Fibroblast of skin of scalp (primary cell): ENCODE measurements at places on chromosomes 1 and 21.

DNA sequence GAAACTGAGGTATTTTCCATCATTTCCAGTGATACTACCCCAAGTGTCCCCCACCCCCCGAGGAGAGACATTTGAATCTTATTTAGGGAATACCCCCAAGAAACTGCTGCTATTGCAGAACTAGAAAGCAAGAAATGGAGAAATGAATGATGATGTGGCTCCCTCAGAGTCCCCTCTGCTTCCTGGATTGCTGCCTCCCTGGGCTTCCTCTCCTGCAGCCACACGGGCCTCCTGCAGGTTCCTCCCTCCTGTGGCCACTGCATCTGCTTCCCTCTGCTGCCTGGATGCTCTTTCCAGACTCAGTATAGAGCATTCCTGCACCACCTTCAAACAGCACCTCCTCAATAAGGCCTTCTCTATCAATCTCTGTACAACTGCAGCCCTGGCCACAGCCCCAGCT, 69.3 kb downstream of the SLC25A24 start:
- DNase-seq: no peak

- no peak for DNase-seq
Measured at GRCh38 chr1:14090531-14090930, 390.5 kb downstream of the PRDM2 start.

GRCh38 chr1:93344886-93345632, 648 bp upstream of the DR1 start:
- no peak for DNase-seq

DNA sequence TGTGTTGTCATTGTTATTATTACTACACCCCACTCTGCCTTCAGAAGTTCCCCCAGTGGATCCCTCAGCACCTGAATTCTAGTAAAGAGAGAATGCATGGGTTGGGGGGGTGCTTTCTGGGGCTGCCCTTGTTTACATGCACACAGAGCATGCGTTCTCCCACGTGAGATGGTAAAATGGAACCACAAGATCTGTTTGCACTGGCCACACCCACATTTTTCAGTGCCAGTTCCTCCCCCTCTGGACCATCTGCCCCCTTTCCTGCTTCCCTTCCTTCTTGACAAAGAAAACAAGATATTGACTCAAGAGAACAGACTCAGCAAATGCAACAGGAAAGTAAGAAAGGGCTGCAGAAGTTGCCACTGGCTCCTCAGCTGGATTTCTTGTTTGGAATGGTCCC, 8.9 kb downstream of the SLC6A17 start:
- no peak for DNase-seq

GRCh38 chr1:159880430-159880829, 18.0 kb upstream of the VSIG8 start:
- no peak for DNase-seq

GRCh38 chr21:15809065-15809464, 79.3 kb downstream of the USP25 start:
- DNase-seq: peak; percentile 5

DNA sequence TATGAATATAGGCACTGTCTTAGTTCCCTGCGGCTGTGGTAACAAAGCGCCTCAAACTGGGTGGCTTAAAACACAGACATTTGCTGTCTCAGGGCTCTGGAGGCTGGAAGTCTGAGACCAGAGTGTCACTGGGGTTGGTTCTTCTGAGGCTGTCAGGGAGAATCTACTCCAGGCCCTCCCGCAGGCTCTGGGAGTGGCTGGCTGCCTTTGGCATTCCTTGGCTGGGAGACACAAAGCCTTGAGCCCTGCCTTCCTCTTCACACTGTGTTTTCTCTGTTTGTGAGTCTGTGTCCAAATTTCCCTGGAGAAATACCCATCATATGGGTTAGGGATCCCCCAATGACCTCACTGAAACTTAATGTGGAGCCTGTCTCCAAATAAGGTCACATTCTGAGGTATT, 38.5 kb downstream of the B3GALT5 start:
- peak; percentile 89 for DNase-seq

- DNase-seq: peak; percentile 53
Measured at GRCh38 chr21:36854391-36854790, 112.1 kb downstream of the HLCS start.

GRCh38 chr1:240139511-240139910, 47.8 kb downstream of the FMN2 start:
- DNase-seq: no peak

DNA sequence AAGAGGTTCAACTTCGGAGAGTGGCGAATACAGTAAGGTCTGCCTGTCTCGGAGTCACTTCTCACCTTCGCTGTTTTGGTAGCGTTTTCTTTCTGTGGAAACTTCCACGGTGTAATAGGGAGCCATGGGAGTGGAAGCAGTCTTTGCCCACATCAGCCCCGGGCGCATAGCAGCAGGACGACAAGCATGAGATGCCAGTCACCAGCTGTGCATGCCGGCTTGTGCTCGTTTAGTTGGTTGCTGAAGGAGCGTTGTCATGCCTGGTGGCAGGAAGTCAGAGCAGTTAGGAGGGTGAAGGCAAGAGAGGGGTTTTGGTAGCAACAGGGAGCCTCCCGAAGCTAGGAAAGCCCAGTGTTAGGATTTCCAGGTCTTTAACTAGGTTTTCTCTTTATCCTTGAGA, 58.8 kb downstream of the MRPS6 start:
- DNase-seq: no peak

DNA sequence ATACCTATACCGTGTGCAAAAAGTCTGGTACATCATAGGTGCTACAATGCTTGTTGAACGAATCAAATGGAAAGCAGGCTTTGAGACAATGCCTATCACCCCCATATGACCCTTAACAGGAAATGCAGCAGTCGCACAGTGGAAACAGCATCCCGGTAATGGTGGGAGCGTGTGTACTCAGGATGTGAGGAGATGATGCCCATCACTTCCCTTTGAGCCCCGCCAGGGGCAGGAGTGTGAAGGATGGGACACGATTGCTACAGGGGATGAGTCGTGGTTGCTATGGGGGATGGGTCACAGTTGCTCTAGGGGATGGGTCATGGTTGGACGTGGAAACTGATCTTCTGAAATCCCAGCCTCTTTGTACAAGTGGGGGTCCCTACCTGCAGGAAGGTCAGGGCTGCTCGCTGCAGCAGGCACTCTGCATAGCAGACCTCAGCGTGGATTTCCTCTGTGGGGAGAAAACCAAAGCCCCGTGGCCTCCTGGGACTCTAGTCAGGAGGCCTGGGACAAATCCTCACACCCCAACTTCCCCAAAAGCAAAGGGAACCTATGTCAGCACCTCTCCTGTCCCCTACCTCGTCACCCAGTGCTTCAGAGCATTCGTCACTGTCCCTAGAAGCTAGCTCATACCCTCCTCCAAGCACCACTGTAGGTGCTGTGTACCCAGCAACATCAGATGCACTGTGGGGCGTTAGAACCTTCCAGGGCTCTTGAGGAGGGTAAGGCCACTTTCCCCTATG, 19.3 kb downstream of the TTC39A start:
- DNase-seq: peak; percentile 29

- peak; percentile 29 for DNase-seq
Measured at GRCh38 chr1:206895837-206896242, 1.4 kb upstream of the IL24 start.

- no peak for DNase-seq
Measured at GRCh38 chr1:18955131-18955440, 1.4 kb downstream of the IFFO2 start.

GRCh38 chr1:160101037-160101716, 2.8 kb upstream of the IGSF8 start:
- peak; percentile 80 for DNase-seq

DNA sequence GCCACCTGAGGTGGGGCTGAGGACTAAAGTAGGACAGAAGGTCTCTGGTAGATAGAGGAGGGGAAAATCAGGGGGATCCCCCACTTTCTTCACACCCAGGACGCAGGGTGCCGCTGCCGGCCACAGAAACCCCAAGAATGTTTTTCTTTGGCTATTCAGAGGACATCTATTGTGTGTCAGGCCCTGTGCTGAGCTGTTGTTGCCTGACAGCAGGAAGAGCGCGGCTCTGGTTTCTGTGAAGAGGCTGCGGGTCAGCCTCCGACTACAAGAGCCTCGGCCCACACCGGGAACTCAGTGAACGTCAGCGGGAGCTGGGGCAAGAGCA, 407 bp upstream of the PIGV start:
- peak; percentile 53 for DNase-seq
